ENCODE measurements at places on chromosomes 5 and 9.
A peak's percentile ranks its signal among the peaks of the same experiment; 100 is the strongest.

DNA sequence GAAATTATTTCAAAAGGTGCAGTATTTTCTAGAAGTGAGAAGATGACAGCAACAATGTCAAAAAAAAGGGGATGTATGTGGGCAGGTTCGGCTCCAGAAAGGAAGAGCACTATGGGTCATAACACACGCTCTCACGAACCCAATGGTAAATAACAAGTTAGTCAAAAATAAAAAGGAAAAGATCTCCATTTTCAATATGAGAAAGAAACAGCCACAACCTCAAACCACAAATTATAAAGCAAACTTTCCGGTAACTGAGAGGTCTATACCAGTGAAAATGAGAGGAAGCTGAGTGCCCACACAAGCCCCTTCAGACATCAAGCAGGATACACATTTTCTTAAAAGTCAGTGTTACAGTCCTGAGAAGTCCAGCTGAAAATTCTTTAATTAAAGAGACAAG lies 398.5 kb upstream of the RPS23 start:
- no peak for DNase-seq

DNA sequence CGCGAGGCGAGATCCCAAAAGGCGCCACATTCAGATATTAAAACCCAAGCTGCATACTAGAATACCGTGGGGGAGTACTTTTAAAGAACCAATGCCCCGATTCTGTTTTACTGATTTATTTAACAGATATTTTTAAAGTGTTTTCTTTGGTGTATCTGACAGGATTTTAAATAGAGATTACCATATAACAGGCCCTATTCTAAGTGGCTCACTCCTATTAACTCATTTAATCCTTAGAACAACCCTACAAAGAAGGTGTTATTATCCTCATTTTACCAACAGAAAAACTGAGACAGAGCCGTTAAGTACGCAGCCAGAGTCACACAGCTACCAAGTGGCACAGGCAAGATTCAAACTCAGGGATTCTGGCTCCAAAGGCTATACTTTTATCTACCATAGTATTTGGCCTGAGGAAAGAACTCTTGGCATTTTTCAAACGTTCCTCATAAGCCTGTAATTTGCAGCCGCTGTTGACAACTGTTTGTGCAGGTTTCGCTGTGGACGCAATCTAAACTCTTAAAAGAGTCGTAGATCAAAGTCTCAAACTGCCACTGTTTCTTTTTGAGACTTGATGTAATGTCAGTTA lies 550 bp upstream of the TMEM245 start:
- no peak for DNase-seq

DNA sequence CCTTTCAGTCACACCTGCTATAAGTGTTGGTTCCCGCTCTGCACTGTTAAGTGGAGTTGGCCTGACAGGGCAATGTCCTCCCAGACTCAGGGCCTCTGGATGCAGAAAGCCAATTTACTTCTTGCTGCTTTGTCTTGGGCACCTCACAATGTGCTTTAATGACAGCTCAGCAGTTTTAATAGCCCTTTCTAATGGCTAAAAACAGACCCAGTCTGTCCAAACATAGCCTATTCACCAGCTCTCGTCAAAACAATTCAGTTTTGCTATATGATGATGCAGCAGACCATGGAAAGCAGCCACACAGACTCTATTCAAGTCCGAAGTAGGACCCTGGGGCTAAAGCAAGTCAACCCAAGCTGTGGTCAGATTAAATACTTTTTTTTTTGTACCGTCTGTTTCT lies 529.1 kb upstream of the SEMA6A start:
- no peak for DNase-seq

DNA sequence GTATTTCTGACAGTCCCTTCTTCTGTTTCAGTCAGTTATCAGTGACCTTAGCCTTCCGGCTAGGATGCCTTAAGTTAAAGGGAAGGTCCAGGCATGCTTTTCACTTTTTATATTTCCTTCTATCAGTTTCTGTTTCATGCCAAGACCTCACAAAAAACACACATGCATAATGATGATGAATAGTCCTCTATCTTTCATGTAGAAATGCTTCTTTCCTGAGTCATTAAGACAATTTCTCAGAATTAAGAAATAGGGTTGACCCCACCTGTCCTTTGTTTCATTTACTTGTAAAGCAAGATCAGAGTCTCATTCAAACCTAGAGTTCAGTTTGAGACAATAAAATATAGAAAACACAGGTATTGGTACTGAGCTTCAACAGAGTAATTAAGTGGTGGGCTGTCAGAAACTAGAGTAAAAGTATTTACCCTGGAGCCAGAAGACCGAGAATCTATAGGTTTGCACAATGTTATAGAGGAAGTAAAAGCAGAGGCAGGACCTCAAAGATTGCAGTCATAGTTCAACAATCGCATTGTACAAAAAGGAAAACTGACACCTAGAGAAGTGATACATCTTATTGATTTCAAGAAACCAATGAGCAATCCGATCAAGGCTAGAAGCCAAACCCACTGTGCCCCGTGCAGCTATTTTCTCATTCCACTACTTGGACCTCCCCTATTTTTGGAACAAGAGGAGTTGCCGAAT lies 118.7 kb upstream of the PUM3 start:
- no peak for DNase-seq

DNA sequence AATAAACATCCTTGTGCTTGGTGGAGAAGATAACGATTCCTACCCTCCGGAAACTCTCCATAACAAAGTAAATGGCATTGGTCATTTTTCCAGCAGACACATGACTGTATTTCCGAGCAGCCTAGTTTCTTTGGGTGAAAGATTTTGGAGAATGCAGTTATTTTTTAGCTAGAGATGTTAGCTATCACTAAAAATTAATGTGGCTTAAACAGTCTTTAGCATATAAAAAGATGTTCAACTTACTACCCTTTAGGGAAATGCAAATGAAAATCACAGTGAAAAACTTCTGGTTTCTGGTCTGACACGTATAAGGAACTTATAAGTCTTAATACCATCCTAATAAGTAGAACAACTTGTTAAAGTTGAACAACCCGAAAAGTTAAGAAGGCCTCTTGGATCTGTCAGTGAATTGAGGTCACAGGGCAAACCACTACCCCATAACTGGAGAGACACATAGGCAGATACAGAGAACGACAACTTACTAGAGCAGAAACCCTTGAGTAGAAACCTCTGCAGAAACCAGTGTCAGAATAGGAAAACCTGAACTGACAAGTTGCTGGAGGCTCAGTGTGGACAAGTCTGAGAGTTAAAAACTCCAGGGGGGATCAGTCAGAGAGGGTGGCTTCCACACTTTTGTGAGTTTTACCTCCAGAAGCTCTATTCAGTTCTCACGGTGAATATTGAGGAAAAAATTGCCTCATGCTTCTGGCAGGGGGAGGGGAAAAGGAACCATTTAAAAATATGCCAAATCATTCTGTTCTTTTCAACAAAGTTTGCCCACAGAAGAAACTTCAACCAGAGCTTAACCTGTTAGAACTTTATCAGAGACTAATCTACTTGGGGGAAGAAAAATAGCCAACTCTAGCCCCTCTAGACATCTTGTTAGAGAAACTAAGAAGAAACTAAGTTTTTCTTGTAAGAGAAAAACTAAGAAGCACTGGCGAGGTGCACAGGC lies 325.2 kb upstream of the RPS23 start:
- no peak for DNase-seq

GRCh38 chr9:16640649-16641048 lies 229.8 kb downstream of the BNC2 start:
- DNase-seq, result peak; percentile 25

GRCh38 chr9:27349698-27350080 lies 52.7 kb upstream of the EQTN start:
- DNase-seq, result no peak

GRCh38 chr5:35780236-35780635 lies 76.5 kb upstream of the IL7R start:
- no peak for DNase-seq

GRCh38 chr9:130731355-130731754 lies 37.8 kb downstream of the EXOSC2 start:
- DNase-seq, result no peak

DNA sequence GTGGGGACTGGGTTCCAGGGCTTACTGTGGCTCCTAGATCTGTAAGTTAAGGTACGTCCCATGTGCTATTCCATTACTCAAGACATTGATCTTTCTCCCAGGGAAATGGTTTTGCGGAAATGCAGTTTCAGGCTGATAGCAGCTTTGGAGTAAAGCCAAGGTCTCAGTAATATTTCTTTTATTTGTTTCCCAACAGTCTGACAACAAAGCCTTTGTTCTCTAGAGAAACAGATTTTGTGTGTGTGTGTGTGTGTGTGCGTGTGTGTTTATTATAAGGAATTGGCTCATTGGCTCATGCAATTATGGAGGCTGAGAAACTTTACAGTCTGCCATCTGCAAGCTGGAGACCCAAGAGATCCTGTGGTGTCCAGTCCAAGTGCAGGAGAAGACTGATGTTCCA lies 12.1 kb upstream of the POC5 start:
- DNase-seq, result no peak

DNA sequence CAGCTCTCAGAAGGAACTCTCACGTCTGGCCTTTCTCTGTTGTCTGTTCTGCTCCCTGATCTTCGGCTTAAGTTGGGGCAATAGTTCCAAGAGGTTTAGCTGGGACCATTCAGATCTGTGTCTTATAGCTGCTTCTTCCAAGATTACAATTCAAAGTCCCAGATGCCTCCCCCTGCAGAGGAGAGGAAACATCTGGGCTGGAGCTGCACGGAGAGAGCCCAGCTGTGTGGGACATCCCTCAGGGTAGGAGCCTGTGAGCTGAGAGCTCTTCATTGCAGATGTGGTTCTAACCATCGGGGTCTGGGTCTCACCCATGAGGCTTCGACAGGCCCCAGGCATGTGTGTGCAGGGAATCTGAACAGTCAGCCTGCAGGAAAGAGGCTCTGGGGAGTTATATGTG lies 9.0 kb upstream of the PHF19 start:
- no peak for DNase-seq

DNA sequence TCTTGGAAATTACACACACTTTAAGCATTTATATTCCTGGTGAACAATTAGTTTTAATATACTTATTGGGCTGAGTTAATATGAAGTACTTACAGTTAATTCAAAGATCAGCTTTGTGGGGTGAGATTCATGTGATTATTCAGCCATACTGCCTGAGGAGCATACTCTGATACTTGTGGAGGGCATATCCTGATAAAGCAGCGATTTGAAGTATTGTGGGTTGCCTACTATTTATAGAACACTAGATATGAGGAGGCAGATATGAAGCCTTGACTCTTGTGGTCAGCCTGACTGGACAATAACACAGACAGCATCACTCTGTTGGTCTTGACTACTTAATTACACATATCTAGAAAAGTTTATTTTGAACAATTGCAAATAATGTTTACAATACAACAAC lies 27.0 kb upstream of the AGGF1 start:
- DNase-seq, result no peak

GRCh38 chr5:18959535-18959934 lies 1028.5 kb downstream of the CDH18 start:
- peak; percentile 35 for DNase-seq

- DNase-seq, result peak; percentile 79
Observed at GRCh38 chr9:706606-707459, 134.7 kb upstream of the DMRT1 start.

GRCh38 chr5:2334719-2335118 lies 416.8 kb downstream of the IRX2 start:
- no peak for DNase-seq

- DNase-seq, result no peak
Observed at GRCh38 chr9:120441426-120442307, 138.3 kb downstream of the CDK5RAP2 start.

DNA sequence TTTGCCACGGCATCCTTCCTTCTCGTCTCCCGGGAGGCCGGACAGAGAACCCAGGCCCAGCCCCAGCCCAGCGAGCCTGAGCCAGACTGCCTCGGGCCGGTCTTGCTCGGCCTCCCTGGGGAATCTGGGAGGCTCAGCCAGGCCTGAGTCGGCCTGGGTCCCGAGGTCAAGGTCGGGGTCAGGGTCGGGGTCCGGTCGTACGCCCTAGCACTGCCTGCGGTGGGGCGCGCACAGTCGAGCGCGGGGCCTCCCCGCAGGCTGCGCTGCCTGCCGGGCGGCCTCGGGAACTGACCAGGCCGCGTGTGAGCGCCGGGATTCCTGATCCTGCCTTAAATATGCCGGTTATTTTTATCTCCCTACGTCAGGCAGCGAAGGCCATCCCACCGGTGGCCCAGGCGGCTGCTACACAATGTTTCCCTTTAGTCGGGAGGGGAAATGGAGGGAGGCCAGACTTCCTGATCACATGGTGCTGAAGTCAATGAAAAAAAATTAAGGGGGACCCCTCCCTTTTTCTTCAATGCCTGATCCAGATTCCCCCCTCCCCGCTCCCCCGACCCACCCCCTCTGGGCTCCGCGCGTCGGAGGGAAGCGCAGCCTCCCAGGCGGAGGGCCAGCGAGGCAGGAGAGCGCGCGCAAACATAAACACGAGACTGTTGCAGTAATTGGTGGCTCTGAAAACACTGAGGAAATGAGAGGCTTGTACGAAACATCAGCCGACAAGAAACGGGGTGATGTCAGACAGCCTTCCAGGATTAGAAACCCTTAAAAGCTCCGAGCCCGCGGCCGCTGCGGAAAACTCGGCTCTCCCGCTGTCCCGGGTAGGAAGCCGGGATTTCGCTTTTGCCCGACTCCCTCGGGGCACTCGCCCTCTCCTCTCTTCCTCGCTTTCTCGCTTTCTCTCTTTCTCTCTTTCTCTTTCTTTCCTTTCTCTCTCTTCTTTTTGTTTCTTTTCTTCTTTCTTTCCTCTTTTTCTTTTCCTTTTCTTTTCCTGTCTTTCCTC lies 148.2 kb upstream of the KLF4 start:
- peak; percentile 62 for DNase-seq

DNA sequence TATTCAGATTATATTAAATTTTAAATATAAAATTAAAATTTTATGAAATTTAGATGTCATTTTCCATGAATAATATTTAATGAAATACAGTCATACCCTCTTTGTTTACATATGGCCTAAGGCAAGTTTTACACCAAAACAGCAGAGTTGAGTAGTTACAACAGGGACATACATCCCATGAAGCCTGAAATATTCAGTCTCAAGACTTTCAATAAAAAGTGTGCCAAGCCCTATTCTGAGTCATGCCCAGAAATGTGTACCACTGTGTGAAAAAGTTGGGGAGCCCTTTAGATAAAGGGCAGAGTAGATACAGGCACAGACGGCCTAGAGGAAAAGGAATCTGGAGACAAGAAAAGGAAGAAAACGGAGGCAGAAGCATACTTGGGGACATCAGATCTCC lies 261.3 kb downstream of the SGCD start:
- no peak for DNase-seq

GRCh38 chr5:56389261-56389660 lies 156.1 kb upstream of the ANKRD55 start:
- DNase-seq, result no peak

GRCh38 chr5:132436936-132437335 lies 53.6 kb downstream of the IRF1 start:
- no peak for DNase-seq
